ENCODE measurements at places on chromosomes 5 and 9.

- DNase-seq = no peak
These were observed 20.4 kb downstream of the KLHL3 start for GRCh38 chr5:137715456-137715855.

GRCh38 chr5:121292664-121293063 lies 559.0 kb upstream of the FTMT start:
- no peak for DNase-seq

DNA sequence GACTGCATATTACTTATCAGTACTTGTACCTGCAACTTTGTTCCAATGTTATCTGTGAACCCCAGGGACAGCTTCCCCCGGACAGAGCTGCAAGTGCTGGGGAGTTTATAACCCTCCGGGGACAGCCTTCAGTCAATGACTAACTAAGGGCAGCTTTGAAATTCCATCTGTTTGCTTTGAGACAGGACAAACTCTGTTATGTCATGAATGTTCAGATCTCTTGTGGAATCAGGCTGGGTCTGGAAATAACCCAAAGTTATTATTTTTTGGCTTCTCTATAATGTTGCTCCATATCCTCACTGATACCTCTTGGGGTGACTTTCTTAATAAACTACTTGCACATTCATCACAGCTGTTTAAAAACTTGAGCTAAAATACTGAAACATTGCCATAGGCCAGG lies 617.5 kb upstream of the TLE4 start:
- DNase-seq = no peak

DNA sequence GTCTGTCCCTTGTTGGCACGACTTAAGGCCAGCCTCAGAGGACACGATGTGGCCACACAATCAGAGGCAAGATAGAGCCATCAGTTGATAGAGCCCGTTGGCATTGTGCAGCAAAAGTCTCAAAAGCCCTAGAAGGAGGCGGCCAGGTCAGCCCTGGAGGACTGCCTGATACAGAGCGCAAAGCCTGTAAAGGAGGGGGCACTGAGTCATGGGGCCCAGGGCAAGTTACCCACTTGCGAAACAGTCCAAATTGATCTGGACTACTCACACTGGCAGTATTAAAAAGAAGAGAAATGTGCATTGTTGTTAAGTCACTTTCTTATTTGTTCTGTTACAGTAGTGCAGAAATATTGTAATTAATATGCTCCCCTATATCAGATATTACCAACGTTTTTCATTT lies 51.5 kb downstream of the KLF9 start:
- no peak for DNase-seq

- no peak for DNase-seq
These were observed 11.7 kb upstream of the FGF1 start for GRCh38 chr5:142697356-142698255.

DNA sequence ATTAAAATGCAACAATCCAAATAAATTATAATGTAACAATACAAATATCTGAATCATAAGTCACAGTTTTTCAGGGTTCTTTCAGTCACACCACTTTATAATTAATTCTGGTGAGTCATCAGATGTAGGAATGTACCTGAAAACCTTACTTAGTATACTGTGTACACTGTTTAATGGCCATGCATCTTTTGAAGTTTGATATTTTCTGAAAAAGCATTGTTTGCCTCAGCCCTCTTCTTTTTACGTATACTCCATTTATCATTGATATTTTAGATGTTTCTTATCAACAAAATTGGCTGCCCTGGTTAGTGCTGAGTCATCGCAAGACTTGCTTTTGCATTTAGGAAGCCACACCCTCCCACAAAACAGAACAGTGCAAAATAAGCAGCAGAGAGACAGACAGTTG lies 218.6 kb downstream of the PJA2 start:
- no peak for DNase-seq

DNA sequence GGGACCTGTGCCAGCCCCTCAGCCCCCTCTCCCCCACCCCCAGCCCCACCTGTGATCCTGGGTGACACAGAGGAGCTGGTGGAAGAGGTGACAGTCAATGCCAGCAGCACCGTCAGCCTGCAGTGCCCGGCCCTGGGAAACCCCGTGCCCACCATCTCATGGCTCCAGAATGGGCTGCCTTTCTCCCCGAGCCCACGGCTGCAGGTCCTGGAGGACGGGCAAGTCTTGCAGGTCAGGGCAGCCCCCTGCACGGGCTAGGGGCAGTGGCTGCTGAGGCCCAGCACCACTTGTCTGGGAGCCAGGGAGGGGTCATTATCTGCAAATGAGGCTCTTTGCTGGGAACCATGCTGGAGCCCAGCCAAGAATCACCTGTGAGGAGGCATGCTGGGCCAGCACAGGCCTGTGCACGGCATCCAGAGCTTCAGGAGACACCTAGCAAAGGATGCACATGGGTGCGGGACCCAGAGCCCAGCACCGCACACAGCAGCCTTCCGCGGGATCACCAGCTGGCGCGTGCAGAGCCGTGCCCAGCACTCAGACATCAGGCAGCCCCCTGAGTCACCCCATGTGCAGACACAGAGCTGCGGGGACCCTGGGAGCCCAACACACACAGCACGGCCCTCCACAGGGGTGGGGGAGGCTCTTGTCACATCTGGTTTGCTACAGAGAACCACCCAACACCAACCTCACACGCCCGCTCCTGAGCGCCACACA lies 62.0 kb upstream of the ASS1 start:
- no peak for DNase-seq

DNA sequence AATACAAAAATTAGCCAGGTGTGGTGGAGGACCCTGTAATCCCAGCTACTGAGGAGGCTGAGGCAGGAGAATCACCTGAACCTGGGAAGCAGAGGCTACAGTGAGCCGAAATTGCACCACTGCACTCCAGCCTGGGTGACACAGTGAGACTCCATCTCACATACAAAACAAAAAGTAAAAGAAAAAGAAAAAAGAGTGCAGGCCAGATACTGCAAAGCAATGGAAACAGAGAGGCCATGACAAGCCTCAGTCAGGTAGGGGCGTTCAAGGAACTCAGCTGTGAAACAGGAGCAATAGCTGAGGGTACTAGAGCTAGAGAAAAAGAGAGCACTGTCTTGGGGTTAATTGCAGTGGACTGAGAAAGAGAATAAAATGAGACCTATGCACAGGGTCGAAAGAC lies 56.2 kb downstream of the TIMD4 start:
- DNase-seq = no peak

GRCh38 chr9:36174731-36175130 lies 5.5 kb downstream of the CCIN start:
- no peak for DNase-seq

DNA sequence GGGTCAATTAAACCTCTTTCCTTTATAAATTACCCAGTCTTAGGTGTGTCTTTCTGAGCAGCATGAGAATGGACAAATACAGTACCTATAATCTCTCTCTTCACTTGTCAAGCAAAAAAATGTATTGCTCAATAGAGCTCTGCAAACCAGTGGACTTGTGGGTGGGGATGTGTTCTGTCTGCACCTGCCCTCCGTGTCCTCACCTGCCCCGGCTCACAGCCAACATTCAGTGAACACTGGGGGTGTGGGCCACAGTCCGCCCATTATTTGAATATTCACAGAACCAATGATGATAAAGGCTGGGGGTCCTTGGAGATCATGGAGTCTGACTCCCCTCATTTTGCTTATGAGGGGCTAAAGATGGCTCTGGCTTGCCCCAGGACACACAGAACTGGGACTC lies 36.9 kb upstream of the MED27 start:
- no peak for DNase-seq

DNA sequence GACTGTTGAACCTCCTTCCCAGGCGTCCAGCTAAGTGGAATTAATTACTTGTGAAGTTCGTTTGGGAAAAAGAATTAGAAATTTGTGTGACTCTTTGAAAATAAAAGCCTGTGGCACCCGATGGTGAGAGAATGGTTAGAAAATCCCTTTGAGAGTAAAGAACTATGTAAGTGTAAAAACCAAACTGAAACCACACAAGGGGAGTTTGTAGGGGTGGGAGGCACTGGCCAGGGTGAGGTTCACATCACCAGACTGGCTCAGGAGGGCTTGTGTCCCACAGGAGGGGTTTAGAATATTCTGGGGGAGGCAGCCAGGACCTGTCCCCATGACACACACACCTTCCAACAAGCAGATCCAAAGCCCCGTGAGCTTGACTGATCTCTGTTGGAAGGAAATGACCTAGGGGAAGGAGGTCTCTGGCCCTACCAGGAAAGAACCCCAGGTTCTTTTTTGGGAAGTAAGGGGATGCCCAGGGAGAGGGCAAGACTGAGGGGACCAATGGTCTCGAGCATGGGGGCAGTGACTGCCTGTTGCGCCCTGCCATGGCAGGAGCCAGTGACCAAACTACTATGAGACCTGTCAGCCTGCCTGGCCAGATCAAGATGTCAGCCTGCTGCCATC lies 4.3 kb downstream of the SPATA24 start:
- no peak for DNase-seq

DNA sequence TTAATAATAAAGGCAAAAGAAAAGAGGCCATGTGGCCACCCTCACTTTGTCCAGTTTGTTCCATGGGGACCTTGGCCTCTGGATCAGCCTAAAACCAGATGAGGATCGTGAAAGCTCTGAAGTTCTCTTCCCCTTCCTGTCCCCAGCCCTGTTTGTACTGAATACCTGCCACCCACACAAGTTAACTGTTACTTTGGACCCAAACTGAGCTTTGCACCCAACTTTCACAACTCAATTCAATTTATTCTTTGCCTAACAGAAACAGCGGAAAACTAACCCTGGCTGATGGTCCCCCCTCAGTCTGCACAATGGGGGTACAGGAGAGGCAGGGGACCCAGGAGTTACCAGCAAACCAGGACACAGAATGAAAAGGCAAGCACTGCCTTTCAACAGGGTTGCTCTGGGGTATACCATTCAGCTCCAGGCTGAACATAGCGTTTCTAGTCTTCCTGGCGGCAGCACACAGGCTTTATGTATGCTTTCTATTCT lies 28.2 kb downstream of the ABCA1 start:
- no peak for DNase-seq

GRCh38 chr9:87255431-87256155 lies 242.1 kb upstream of the DAPK1 start:
- no peak for DNase-seq

DNA sequence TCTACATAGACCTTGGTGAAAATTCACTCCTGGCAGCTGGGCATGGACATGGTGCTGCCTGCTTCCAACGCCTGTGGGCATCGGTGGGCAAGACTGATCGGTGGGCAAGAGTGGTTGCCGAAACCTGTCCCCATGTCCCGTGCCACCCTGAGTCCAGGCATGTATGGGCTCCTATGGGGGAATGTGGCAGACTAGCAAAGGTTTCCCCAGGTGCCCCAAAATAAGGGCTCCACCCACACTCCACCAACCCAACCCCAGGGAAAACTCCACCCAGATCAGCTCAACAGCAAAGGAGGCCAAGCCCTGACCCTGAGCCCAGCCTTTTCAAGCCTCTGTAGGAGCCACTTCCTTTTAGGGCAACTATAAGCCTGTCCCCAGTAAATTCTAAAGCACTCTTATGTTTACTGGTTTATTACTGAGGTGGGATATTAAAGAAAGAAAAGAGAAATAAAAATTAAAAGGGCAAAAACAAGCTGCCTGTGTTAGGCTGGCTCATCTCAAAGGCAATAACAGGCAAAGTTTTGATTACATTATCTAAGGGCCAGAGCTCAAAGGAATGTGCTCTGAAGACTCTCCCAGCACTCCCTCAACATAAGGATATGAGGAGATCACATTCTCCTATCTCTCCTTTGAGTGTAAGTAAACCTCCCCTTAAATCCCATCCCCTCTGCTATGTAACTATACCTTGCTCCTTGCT lies 8.9 kb upstream of the SPATA31E1 start:
- no peak for DNase-seq

DNA sequence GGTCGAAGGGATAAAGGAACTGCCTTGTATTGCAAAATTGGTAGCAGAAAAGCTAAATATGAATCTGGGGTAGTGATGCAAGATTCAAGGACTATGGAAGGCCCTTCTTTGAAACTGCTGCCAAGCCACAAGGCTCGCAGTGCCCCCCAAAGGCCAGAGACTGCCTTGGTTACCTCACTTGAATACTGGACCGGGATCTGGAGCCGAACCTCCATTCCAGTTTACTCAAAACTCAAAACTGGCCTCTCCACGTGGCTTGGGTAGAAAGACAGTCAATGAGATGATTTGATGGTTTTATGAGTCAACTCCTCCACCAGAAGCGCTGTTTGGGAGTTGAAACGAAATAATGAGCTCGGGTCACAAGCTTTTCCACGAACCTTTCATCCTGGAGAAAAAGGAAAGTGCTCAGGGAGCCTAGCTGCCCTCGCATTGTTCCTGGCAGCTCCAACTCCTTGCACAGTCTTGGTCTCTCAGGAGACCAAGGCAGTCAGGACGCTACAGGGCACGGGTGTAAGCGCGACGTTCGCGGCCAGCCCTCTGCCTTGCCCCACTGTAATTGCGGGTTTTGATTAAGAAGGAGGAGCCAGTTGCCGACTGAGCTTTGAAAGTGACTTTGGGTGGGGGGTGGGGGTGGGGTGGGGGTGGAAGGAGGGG lies 2.8 kb downstream of the ST8SIA4 start:
- no peak for DNase-seq

DNA sequence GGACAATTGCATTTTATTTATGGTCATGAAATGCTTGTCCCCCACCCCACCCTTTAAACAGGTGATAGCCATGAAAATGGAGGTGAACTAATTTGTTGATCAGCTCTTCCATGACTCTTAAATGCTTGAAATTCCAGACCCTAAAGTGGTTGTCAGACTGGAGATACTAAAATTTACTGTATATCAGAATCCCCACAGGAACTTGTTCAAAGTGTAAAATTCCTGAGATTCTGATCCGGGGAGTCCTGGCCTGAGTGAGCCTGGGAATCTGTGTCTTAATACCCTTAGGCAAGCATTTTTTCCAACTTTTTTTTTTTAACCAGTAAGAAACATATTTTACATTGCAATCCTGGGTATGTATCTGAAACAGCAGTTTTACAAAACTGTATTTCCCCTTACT lies 4.7 kb downstream of the SKP2 start:
- DNase-seq = no peak

GRCh38 chr5:165057145-165057544 lies 1551.7 kb downstream of the MAT2B start:
- no peak for DNase-seq

DNA sequence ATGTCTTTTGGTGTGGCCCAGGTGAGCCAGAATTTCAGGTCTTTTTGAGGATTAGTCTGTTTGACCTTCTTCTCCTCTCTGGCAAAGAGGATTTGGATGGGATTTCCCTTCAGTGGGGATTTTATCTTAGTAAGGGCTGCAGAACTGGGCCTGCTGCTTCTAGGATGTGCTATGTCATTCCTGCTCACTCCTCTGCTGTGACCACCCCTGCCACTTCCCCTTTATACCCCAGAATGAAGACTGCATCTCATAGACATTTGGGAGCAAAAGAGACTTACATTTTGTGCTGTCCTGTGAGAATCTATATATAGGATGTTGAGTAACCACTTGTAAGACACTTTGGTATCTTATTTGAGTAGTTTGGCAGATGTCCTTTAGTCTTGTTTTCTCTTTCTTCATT lies 76.2 kb downstream of the ARHGAP26 start:
- DNase-seq = no peak
